NCI-H524 (cell line): ENCODE measurements at places on chromosomes 4 and X.

GRCh38 chr4:180164799-180165198, 2078.4 kb upstream of the TENM3 start:
- DNase-seq = no peak

DNA sequence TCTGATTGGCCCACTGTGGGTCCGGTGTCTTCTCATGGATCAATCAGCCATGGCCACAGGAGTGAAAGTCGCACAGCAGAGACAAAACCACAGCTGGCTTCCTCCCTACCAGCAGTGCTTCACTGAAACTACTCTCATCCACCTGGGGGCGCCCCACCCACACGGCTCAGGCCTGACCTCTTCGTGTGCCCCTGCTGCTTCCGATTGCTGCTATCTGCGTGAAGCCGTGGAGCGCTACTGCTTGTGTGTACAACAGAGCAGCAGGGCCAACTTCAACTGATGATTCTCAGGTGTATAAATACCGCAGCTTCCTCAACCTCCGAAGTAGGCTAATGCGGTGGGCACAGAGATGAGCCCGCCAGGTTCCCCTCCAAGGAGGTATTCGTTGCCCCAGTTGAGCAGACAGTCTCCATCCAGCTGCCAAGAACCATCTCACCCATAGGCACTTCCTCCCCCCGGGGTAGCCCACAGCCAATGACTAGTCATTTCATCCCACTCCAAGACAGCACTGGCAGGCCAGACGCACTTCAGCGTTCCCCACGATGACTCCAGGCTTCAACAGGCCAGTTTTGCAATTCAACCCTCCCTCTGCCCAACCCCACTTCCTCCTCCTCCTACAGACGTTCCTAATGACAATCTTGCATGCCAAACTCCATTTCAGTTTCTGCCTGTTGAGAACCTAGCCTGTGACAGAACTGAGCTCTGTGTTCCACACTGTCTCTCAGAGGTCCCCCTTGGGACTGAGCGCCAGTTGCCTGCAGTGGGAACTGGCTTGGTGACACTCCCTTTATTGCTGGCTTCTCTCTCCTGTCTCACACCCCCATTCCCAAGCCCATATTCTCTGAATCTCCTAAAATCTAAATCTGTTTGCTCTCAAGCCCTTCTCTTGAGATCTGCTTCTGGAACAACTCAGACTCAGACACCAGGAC, 41.3 kb upstream of the ATP6AP2 start:
- peak; percentile 48 for DNase-seq

- DNase-seq = peak; percentile 51
Measured at GRCh38 chrX:1246816-1247215, 21.8 kb upstream of the CSF2RA start.

GRCh38 chr4:15794426-15794825, 16.3 kb downstream of the CD38 start:
- DNase-seq = no peak

DNA sequence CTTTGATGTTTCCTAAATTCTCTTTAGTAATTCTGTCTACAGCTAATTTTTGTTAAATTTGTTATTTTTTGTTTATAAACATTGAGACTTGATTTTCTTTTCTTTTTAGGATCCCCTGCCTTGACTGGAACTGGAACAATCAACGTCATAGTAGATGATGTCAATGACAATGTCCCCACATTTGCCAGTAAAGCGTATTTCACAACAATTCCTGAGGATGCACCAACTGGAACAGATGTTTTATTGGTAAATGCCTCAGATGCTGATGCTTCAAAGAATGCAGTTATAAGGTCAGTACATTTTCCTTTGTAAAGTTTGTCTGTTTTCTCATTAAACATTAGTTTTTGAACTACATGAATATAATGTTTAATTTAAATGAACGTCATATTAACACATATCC, 119.4 kb downstream of the FAT4 start:
- no peak for DNase-seq

- DNase-seq = no peak
Measured at GRCh38 chr4:62439051-62439450, 1238.9 kb downstream of the ADGRL3 start.

DNA sequence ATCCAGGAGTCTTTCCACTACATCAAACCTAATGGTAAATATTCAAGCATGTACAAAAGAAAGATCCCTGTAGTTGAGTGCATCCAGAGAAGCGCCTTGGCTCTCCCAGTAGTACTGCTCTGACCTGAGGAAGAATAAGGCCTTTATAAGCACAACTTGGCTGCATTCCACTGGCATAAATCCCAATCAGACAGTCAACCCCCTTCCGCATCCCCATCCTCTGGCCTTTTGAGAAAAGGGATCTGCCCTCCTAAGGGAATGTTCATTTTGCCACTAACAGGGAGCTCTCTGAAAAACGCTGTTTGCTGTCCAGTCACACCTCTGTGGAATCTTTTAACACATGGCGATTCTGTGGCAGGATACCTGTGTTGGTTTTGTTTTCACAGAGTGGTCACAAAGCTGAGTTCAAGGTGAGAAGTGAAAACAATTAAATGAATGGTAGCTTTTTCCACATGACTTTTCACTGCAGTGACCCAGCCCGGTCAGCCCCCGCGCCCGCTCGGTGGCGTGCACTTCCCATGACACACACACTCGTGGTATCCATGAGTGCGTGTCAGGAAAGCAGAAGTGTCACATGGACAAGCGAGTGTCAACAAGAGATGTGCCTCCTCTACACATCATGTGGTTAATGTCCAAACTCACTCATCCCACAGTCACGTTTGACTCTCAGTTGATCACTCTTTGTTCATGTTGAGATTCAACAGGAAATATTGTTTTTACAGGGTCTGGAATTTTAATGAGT, 112.2 kb upstream of the ENPP6 start:
- no peak for DNase-seq

DNA sequence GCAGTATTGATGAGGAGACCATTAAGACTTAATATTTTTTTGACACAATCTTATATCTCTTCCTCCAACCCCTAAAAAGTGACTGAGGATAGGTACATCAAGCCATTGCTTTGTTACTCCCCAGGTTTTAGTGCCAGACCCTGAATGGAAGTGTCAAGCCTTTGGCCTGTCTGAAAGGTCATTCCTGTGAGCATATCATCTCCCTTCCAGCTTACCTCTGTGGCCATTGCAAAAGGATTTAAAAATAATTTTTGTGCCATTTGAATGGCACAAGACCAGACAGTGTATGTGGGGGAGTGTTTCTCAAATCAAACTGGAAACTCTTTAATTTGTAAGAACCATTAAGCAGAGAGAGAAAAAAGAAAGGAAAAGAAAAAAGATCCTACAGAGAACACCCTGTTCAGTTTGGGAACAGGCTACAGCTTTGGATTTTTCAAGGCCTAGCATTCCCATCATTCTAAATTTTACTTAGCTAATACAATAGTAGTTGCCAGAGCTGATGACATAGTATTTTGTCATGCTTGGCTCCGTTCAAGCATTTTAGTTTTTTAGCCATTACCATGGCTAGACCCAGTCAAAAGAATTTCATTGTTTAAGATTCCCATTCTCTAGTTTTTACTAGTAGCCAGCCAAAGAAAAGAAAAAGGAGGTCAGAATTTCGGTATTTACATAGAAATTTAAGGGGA, 49.6 kb downstream of the HPF1 start:
- no peak for DNase-seq

- DNase-seq = no peak
Measured at GRCh38 chr4:159735281-159736207, 632.7 kb downstream of the RAPGEF2 start.

DNA sequence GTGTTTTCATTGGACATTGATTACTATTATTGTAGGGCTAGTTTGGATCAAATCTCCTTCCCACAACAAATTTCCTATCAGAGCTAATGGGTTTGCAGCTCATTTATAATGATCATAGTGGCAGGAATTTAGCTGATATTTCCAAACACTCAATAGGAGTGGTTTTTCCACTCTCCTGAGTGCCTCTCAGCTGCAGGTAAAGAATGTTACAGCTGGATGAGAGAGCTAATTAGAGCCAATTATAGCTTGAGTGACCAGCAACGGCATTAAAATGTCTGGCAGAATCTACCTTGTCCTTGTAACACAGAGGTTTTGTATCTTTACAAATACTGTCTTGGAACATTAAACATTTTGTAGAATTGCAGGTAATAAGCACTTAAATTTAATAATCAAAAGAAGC, 602.8 kb upstream of the EPHA5 start:
- no peak for DNase-seq
